ENCODE measurements at places on chromosomes 11 and 22.

DNA sequence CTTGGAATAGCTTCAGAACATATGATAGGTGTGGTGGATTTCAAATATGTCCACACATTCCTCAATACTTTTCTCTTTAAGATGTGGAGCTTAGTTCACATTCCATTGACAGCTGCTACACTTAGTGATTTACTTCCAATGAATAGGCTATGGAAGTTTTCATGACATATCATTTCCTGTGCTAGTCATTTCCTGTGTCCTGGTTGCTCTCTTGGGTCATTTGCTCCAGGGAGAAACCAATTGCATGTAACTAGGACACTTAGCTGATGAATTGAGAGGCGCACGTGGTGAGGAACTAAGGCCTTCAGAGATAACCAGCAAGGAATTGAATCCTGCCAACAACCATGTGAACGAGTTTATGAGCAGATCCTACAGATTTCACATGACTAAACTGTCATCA is 120.9 kb downstream of the SLC17A6 start:
- DNase-seq, result no peak

GRCh38 chr11:133318221-133318620 is 214.1 kb downstream of the OPCML start:
- DNase-seq, result no peak

- no peak for DNase-seq
Measured at GRCh38 chr22:47048123-47049077, 285.9 kb downstream of the TBC1D22A start.

DNA sequence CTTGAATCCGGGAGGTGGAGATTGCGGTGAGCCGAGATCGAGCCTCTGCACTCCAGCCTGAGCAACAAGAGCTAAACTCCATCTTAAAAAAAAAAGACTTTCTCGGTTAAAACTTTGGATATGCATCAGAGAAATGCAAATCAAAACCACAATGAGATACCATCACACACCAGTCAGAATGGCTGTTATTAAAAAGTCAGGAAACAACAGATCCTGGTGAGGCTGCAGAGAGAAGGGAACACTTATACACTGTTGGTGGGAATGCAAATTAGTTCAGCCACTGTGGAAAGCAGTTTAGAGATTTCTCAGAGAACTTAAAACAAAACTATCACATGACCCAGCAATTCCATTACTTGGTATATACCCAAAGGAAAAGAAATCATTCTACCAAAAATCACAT is 619.4 kb upstream of the KIRREL3 start:
- DNase-seq, result no peak

DNA sequence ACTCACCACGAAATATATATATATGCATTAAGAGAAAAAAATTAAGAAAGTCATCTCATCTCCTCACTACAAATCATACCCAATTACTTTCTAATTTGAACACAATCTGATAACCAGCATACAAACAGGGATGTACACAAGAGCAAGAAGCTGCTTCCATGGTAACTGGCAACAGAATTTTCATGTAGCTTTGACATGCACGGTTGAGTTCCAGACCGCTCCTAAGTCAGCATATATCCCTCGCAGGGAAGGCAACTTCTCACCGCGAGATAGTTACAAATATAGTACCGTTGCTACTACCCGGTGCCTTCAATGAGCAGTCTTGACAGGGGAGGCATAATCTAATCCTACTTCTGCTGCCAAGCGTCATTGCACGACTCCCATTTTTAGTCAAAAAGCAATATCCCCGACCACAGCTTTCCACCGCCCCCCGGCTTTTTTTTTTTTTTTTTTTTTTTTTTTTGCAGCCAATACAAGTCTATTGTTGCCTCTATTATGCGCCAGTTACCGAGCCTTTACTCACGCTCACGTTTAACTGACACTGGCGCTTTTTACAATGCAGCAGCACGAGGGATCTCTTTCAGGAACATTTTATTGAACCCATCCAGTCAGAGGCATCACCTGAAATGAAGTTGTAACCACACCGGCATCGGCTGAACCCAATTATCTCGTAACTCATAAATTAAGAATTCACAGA is 2.2 kb downstream of the CADM1 start:
- no peak for DNase-seq

DNA sequence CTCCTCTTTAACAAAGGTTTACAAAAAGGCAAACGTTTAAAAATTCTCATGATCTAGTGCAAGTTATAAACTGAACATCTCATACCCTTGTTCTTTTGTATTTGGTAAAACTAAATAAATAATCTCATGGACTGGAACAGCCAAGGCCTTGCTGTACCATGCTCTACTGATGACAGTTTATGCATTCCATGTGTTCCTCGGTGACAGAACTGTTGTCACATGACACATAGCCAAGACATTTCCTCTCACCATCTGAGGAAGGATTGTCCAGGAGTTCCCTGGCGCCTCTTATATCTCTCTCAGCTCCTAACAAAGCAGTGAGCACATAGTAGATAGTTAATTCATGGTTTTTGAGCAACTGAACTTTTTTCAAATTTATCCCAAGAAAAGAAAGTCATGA is 12.6 kb downstream of the CCDC83 start:
- DNase-seq, result no peak

GRCh38 chr11:22006901-22007300 is 186.0 kb upstream of the ANO5 start:
- no peak for DNase-seq

GRCh38 chr11:7575841-7576725 is 62.3 kb downstream of the PPFIBP2 start:
- DNase-seq, result no peak

DNA sequence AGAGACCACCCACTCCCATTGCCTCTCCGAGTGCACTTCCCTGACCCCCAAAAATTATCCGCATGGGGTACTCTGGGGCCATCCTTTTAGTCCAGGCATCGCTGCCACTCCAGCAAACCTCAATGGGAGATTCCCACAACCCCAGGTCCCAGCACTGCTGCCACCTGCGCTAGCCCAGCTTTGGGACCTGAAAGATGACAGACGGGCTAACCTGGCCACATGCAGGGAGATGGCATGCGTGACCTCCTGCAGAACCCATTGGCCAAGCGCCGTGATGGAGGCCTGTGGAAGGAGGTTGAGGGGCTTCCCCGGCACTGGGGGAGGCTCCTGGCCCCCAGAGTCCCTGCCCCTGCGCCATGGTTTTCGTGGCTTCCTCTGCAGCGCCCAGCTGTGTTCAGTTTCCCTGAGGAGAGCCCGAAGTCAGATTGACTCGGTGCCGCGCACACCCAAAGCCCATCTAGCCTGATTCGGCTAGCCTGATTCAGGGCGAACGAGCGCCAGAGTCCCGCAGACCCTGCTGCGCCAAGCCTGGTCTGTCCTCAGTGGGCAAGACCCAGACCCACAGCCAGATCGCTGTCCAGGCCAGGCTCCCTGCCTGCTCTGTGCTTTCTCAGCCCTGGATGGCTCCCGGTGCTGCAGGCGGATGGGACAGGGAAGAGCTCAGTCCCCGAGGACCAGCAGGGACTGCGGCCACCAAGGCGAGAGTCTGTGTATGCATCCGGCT is 751 bp upstream of the WNT7B start:
- DNase-seq, result no peak

DNA sequence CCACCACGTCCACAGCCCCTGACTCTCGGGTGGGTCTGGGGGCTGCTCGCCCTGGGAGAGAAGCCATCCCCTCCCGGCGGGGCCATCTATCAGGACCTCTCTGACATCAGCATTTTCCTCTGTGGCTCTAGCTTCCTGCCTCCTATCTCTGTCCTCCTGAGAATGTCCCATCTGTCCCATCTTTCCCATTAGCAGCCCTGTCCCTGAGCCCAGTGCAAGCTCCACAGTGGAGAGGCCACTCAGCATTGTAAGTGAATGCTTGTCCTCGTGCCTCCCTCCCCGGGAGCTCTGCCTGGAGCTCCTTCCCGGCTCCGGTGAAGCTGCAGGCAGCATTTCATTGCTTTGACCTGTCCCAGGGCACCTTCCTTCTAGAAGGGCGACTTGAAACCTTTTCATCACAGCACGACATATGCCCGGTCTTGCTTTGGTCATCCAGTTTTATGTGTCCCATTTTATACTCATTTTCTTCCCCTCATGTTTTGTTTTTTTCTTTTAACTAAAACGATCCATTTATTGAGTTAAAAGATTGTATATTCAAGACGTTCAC is 49.7 kb downstream of the RTN4R start:
- no peak for DNase-seq

Data from KG1 (cell line).